Suprapubic skin (tissue), 4 donors: ENCODE measurements at places on chromosomes 3 and 15.

DNA sequence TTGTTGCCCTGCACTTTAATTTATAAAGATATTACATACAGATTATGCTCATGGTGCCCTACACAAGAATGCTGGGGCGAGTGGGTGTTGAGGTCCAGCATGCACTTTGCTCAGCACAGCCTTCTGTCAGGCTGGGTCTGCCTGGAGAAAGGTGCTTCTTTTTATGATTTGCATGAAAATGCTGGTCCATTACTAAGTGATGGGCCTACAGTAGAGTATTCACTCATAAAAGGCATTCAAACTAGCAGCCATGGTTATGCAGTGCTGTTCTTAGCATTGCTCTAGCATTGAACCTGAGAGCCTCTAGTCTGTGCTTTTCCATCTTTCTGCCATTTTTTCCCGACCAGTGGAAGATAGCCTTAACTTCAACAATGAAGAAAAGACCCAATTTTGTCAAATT, 12.3 kb downstream of the LNP1 start:
- no peaks in the 10 kb centered on the region for H3K27me3 ChIP-seq
- no peak for DNase-seq

GRCh38 chr15:70687482-70687881, 75.9 kb downstream of the UACA start:
- no peaks in the 10 kb centered on the region for H3K27me3 ChIP-seq
- H3K4me3 ChIP-seq = no peak overlapping the region
- H3K4me1 ChIP-seq = peaks cover 4% of the 10 kb centered on the region

- H3K4me3 ChIP-seq = no peak overlapping the region
- H3K4me1 ChIP-seq = no peaks in the 10 kb centered on the region
- H3K27me3 ChIP-seq = no peaks in the 10 kb centered on the region
- H3K36me3 ChIP-seq = no peaks in the 10 kb centered on the region
- no peak overlapping the region for H3K27ac ChIP-seq
These were observed 84.6 kb downstream of the PLSCR2 start for GRCh38 chr3:146384786-146385185.

GRCh38 chr15:98729446-98730042, 81.2 kb downstream of the IGF1R start:
- no peak overlapping the region for H3K4me3 ChIP-seq
- H3K36me3 ChIP-seq = no peaks in the 10 kb centered on the region
- DNase-seq = no peak
- no peaks in the 10 kb centered on the region for H3K27me3 ChIP-seq
- peak overlapping the region; percentile 67 for H3K27ac ChIP-seq

GRCh38 chr3:120798346-120798745, 55.8 kb downstream of the GTF2E1 start:
- H3K4me1 ChIP-seq = no peaks in the 10 kb centered on the region
- H3K27me3 ChIP-seq = no peaks in the 10 kb centered on the region
- H3K36me3 ChIP-seq = no peaks in the 10 kb centered on the region
- no peak for DNase-seq

- H3K36me3 ChIP-seq = no peaks in the 10 kb centered on the region
- no peak for DNase-seq
- no peaks in the 10 kb centered on the region for H3K27me3 ChIP-seq
- no peak overlapping the region for H3K27ac ChIP-seq
- H3K4me1 ChIP-seq = no peaks in the 10 kb centered on the region
These were observed 85.1 kb downstream of the ANP32A start for GRCh38 chr15:68735610-68736009.

- H3K27ac ChIP-seq = peak overlapping the region; percentile 90
- peak overlapping the region; percentile 58 for H3K4me3 ChIP-seq
- H3K4me1 ChIP-seq = peaks cover 51% of the 10 kb centered on the region
- DNase-seq = no peak
These were observed 1.2 kb downstream of the SPINT1 start for GRCh38 chr15:40845036-40845435.
